ENCODE measurements at places on chromosomes 5 and 9.

DNA sequence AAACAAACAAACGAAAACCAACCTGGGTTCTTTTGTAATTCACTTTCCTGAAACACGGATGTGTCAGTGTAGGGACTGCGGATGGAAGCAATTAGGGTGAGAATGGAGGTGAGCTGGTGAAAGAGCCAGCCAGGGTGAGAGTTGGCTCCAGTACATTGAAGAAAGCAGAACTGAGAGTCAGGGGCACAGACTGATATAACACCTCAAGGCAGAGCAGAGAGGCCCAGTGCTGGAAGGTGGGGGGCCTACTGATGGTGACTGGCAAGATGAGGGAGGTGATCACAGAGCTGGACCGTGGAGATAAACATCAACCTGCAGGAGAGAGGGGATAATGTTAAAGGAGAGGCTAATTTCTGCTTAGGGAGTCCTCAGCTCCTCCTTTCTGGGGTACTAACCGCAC, 221.1 kb downstream of the MAN2A1 start:
- DNase-seq: no peak

GRCh38 chr5:143102411-143102810, 301.1 kb downstream of the NR3C1 start:
- DNase-seq: no peak

DNA sequence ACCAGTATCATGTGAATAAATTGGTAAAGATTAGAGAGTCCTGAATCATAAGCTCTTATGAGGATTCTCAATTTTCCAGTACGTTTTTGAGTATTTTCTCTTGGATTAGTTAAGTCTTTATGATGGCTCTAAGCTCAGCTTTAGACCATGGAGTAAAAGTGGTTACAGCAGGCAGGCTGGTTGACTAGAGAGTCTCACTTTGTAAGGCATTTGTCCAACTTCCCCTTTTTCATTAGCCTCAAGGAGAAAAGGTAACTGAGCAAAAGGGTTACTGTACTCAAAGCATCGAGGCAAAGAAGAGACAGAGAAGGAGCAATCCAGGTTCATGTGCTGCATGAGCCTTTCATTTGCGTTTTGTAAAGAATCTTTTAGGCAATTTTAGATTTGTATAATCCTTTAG, 8.5 kb downstream of the NOP16 start:
- no peak for DNase-seq

DNA sequence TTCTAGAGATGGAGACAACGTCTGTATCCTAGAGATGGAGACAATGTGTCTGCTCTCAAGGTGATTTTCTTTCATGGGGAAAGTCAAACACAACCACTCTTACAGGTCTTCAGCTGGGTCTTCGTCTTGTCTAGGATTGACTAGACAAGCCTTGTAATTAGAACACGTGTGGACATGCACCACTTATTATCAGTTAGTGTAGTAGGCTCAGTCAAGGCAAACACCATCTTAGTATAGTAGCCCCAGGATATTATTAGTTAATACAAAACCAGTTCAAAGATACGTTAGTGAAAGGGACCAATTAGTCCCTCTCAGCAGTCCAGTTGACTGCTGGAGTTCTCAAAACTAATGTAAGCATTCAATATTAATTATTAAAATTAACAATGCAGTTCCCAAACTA, 15.1 kb upstream of the CCL28 start:
- no peak for DNase-seq

DNA sequence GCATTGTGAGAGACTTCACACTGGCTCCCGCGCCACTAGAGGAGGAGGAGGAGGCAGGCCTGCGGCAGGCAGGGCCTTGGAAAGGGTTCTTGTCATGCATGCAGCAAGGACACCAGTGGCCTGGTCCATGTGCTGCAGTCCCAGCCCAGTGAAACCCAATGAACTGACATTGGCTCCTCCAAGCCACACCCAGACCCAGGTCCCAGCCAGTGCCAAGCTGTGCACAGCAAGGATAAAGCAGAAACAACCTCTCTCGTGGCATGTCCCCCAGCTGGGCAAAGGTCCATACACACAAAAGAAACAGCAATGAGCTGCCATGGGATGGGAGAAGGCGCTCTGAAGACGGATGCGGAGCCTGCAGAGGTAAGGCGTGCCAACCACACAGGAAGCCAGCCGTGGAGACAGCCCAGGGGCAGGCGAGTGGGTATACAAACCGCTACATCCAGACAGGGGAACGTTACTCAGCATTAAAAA, 89.2 kb downstream of the SEMA4D start:
- DNase-seq: no peak

DNA sequence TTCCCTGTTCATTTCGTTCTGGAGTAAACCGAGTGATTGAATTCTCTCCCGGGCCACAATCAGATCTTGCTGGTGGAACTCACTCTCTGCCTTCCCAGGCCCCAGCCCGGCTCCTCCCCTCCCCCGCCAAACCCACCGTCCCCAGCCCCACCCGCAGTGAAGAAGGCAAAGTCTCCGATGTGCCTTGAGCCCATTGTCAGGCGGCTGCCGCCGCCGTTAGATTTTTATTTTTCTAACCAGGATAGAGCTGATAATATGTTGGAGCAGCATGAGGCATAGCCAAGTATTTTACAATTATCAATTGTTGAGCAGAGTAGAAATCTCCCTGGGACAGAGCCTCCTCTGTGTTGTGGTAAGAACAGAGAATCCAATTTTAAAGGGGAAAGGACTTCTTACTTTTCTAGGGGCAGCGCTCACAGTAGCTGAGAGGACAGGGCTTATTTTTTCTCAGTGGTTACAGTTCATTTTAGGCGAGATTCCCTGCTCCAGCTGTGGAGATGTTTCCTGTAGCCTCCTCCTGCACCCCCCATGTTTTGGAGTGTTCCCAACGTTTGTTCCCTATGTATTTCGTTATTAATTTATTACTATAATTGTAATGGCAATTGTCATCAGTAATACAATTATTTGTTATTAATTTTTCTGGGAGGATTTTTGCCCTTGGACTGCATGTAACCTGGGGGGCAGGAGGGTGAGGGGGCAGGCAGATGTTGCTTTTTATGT, 1.3 kb downstream of the PSAT1 start:
- DNase-seq: no peak

GRCh38 chr9:22119522-22120158, 110.5 kb upstream of the CDKN2B start:
- DNase-seq: peak; percentile 51

- DNase-seq: no peak
These were observed 26.6 kb downstream of the PCDHAC2 start for GRCh38 chr5:140992828-140993227.

DNA sequence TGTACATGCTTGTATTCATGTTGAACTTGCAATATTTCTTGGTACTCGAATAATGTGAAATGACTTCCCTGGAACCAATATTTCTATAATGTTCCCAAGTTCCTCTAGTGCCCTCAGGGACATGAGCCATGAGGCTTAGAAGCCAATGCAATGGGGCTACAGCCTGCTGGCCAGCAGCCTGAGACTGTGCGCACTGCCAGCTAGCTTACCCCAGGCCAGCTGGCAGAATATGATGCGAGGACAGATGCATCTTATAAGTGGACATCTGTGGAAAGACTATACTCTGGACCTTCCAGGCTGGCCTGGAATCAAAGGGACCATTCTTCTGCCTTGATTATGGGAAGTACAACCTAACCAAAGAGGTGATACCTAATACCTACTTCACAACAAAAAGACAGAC, 1862.0 kb upstream of the ACO1 start:
- DNase-seq: no peak

DNA sequence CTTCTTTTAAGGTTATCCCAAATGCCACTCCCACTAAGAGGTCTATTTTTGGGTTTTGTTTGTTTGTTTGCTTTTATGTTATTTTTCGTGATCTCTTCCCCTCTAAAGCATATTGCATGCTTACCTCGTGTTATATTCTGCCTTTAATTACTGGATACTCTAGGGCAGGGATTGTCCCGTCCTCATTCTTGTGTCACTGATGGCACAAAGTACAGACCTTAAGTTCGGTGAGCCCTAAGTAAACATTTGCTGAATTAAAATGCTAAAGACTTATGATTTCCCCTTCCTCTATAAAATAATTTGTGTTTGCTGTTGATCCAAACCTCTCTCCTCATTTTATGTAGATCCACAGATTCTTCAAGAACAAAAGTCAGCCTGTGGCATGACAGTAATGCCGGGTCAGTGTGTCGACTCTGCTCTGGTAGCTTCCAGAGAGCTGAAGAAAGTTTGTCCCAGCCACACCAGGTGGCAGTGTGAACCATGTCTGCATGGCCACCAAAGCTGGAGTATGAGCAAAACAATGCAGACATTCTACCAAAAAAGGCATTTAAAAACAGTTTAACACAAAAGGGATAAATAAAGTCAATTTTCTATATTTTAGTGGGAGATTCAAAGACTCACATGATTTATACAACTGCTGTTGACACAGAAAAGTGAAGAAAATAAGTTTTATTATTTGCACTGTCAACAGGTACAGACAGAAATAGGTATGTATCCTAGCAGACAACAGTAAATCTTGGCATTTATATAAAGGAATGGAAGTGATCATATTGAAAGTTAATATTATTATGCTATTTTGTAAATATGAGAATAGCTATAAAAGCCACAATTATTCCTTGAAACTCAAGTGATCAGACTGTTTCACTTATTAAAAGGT, 17.9 kb upstream of the POC5 start:
- no peak for DNase-seq

DNA sequence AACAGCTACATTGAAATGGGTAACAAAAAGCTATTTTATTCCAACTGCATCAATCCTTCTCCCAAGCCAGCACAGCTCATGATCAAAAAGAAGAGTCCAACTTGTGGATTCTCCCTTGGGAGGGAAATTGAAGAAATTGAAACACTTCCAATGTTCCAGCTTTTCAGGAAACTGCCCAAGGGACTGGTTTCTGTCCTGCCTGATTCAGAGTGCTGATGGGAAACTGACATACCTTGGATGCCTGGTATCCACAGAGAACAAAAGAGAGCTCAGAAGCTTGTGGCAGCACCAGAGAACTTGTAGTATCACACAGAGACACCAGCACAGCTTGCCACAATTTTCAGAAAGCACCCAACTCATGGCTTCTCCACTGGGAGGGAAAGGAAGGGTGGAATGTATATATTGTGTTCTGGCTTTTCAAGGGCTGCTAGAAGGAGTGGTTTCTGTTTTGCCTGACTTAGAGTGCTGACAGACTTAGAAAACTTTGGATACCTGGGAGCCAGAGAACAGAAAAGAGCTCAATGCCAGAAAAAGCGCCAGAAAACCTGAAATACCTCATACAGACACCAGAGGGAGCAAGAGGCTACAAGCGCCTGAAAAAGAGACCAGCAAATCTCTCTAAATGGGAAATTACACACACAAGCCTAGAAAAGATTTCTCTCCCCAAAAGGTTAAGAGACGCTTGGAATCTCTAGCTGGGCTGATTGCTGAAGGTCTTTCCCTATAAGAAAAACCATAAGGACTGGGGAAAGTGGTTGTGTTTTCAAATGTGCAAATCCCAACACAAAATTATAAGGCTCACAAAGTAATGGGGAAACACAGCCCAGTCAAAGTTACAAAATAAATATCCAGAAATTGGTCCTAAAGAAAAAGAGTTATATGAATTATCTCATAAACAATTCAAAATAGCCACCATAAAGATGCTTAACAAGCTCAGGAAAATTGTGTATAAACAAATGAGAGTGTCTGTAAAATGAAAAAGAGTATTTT, 178.8 kb downstream of the SPOCK1 start:
- DNase-seq: peak; percentile 63

GRCh38 chr5:122375801-122376200, 63.8 kb downstream of the SNCAIP start:
- DNase-seq: no peak

DNA sequence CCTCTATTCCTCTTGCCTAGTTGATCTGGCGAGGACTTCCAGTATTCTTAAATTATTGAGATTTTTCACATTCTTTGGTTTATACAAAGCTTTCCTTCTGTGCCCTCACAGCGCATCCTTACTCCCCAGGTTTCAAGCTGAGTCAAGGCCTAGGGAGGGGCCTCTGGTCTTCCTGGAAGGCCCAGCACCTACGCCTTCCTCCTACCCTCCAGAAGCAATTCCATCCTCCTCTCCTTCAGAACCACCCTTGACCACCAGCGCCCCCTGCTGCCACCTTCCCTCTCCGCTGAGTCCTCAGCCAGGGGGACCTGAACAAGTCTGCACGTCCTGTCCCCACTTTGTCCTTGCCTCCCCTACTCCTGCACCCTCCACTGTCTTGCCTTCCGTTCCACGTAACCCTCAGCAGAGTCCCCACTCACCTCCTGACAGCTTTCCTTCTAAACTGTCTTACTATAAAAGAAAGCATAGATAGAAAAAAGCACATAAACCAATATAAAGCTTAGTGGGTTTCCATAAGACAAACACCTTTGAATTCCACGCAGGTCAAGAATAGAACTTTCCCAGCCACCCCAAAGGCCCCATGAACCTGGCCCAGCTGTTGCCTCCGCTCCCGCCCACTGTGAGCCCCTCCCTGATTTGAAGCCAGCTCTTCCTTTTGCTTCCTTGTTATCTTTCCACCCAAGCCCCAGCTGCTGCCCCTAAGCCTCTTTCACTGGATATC, 63.0 kb upstream of the CTSL start:
- peak; percentile 67 for DNase-seq

DNA sequence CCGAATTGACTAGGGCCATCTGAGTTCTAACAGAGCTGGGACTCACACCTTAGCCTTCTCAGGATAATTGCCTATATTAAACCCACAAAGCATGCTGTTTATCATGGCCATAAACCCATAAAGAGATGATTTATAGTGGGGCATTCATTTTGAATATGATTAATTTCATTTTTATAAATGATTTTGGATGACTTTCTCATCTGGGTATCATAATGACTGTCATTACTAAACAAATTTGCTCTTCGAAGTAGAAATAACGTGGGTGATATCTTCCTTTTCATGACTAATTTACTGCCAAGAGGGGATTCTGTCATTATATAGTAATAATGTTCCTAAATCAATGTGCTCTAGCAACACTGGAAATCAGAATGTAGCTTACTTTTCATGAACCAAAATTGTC, 498.2 kb downstream of the CDH12 start:
- DNase-seq: no peak

GRCh38 chr5:77431286-77431685, 60.8 kb downstream of the WDR41 start:
- DNase-seq: peak; percentile 75

DNA sequence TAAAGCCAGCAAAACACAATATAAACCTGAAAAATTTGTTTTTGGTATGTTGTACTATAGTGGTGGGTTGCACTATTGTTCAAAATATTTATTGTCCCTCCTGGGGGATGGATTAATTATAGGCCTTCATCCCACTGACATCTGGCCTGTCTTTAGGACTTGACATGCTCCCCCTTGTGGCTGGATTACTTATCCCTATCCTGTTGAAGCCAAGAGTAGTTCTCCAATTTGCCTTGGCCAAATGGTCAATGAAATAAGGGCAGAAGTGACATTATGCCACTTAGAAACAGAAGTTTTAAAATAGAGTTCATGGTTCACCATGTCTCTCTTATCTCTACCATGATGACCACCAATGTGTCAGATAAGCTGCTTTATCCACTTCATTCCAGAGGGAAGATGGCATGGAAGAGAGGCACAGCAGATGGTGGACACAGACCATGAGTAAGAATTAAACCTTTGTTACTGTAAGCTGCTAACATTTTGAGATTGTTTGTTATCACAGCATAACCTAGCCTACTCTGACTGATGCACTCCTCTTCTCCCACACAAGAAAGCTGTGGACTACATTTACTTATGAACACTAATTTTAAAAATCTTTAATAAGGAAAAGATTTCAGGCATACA, 29.2 kb upstream of the ARHGEF28 start:
- DNase-seq: peak; percentile 11
